GM10248 (cell line): ENCODE measurements at places on chromosomes 11 and 22.

DNA sequence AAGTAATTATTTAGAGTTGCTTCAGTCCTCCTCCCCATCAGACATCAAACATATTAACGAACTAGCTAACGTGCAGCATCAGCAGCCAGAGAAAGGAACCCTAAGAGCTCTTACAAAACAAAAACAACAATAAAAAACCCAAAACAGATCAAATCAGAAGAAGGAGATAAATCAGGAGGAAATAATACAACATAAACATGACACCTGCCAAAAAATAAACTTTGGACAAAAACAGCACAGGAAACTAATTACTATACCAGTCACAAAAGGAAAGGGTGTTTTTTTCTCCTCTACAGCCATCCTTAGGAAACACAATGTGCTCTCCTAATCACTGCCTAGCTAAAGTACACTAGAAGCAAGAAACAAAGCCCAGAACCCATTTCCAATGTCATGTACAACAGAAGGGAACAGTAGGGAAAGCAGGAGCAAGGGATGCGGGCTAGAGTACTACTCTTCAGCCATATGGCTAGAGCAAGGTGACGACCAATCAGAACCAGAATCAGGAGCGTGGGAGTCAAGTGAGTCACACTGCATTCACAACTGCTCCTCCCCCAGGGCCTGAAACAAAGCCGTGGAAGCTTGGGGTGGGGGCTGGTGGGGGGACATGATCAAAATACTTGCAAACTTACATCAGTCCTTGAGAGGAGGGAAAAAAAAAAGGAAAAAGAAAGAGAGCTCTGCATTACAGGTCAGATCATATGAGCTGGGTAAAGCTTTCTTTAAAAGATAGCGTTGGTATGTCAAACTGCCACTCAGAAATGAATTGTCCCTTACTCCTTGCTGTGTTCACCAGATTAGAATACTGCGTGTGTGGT, 60.4 kb downstream of the LARGE2 start:
- no peak for DNase-seq

DNA sequence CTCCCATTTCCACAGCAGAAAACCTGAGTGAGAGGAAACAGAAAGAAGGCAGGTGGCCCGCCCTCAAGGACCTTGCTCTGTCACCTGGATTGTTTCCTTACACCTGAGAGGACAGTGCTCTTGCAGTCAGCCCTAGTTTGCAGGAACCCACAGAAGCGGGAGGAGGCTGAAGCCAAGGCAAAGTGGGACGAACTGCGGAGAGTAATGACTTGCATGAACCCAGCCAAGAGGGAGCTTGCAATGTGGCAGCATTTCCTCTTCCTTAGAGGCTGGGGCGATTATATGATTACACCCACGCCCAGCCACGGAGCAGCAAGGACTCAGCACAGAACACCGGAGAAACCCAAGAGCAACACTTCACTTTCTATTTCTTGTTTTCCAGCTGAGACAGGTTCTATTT, 102.6 kb downstream of the SPON1 start:
- no peak for DNase-seq

DNA sequence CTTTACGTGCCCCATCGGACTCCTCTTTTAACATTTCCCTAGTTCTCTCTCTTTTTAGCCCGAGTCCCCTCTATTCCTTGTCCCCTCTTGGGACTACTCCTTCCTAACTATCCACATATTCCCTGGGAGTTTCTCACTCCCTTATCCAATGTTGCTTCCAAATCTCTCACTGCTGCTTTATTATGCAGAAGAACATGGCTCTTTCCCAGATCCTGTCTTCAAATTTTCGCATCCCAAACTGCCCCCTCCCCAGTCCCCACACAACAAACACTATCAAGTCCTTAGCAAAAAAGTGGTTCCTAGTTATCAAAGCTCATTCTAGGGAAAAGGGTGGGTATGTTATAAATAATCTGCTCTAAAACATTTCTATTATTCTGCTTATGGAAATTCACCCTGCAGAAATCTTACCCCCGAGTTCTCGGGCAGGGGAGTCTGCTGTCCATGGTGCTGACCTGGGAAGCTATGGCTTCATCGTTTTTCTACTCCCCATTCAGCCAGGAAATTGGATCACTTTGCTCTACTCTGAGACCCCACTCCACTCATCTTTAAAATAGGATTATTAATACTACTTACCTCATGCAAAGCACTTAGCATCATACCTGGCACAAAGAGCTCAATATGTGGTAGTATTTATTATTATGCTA, 393.5 kb downstream of the BUD13 start:
- no peak for DNase-seq

DNA sequence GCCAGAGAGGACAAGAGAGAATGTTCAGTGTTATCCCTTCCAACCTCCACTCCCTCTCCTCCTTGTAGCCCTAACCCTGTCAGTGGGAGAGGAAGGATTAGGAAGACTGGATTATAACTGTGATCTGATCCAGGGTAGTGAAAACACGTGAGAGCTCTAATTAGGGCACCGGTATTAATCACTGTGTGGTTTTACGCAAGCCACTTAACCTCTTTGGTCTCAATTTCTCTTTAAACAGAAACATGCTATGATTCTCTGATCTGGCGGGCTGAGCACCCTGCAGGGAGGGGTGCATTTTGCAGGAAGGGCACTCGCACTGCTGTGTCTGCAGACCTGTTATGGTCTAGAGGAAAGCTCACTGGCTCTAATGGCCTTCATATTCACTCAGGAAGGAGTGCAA, 11.5 kb downstream of the RPL27A start:
- no peak for DNase-seq

- DNase-seq, result no peak
These were observed 9.4 kb upstream of the OR52H1 start for GRCh38 chr11:5557751-5558150.
